Mesothelial cell of epicardium (in vitro differentiated cells): ENCODE measurements at places on chromosomes 6 and 20. TPM values are rescaled to one million over a fixed set of nuclear protein-coding genes. Genes with fewer than 3 reads are reported as not detected.

DNA sequence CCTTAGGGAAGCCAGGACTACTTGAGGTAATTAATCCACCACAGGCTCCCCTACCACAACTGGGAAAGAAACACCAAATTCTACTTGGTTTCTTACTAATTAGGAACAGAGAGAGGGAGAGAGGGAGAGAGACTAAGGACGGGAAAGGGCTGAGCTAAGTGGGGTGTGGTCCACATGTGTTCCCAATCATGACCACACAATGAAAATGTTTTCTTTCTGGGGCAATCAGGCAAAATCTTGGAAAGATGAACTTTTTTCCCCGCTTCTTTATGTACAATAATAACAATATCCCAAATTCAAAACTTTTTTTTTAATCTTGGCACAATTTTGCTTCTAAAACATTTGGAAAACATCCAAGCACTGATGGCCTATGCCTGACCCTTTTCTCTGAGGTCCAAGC is 734.4 kb downstream of the MAFB start:
- H3K4me3 ChIP-seq = no peak overlapping the region
- peaks cover 3% of the 10 kb centered on the region for H3K4me1 ChIP-seq

GRCh38 chr6:170206851-170207431 is 83.9 kb downstream of the DLL1 start:
- H3K27ac ChIP-seq = no peak overlapping the region
- H3K4me1 ChIP-seq = peaks cover 5% of the 10 kb centered on the region
- H3K27me3 ChIP-seq = peaks cover 5% of the 10 kb centered on the region
- no peak for DNase-seq
- H3K4me3 ChIP-seq = no peak overlapping the region
- no peaks in the 10 kb centered on the region for H3K36me3 ChIP-seq

DNA sequence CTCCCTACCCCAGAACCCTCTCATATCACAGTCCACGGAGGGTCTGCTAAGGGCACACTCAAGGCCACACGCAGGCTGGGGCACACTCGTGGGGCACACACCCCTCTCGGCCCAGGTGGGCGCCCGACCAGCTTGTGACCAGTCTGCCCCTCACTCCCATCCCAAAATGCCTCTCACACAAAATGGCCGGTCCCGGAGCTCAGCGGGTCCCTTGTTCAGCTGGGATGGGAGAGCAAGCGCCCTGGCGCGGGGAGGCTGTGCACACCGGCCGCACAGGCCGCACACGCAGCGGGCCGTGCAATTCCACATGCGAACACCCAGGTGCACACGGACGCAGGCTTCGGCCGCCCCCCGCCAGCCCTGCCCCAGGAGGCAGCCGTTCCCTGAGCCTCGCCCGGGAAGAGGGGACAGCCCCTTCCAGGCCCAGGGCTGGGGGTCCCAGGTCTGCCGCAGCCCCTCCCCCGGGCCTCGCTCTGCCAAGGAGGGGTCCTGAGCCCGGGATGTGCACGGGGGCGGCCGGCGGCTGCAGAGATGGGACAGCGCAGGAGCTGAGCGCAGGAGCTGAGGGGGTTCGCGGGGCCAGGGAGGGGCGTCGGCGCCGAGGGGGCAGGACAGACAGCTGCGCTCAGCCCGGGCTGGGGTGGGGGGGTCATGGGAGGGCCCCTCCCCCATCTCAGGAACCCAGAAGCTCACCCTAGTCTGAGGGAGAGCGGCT is 1.3 kb downstream of the KCNQ2 start:
- H3K27me3 ChIP-seq = peaks cover 81% of the 10 kb centered on the region
- no peak for DNase-seq
- H3K4me1 ChIP-seq = peaks cover 3% of the 10 kb centered on the region
- no peaks in the 10 kb centered on the region for H3K36me3 ChIP-seq
- peak overlapping the region; percentile 38 for H3K4me3 ChIP-seq

- H3K27ac ChIP-seq = peak overlapping the region; percentile 26
- no peak for DNase-seq
- H3K4me3 ChIP-seq = no peak overlapping the region
- peaks cover 29% of the 10 kb centered on the region for H3K4me1 ChIP-seq
Measured at GRCh38 chr6:144344646-144345045, 59.5 kb downstream of the UTRN start.

- H3K4me1 ChIP-seq = peaks cover 3% of the 10 kb centered on the region
- H3K4me3 ChIP-seq = no peak overlapping the region
- peaks cover 1% of the 10 kb centered on the region for H3K27me3 ChIP-seq
- no peak for DNase-seq
Measured at GRCh38 chr20:62515280-62515679, 39.5 kb upstream of the GATA5 start.

DNA sequence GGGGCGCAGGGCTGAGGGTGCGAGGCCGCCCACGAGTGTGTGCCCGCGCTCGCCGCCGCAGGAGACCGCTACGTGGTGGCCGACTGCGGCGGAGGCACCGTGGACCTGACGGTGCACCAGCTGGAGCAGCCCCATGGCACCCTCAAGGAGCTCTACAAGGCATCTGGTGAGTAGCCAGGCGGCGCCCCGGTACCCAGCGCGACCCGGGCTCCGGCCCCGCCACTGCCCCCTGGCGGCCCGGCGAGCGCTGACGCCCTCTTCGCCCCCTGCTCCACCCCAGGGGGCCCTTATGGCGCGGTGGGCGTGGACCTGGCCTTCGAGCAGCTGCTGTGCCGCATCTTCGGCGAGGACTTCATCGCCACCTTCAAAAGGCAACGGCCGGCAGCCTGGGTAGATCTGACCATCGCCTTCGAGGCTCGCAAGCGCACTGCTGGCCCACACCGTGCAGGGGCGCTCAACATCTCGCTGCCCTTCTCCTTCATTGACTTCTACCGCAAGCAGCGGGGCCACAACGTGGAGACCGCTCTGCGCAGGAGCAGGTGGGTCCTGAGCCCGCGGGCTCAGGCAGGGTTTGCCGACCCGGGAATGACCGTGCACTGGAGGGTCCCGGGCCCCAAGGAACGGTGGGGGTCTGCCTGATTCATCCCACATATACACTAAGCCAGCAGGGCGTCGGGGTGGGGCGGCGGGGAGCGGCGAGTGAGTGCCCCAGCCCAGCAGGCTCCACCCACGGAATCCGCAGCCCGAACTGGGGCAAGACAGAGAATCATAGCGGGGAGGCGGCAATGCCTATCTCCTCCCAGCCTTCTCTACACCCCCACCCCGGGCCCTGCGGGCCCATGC is 17.4 kb downstream of the HSPA12B start:
- no peak overlapping the region for H3K27ac ChIP-seq
- DNase-seq = peak; percentile 49
- H3K4me1 ChIP-seq = peaks cover 4% of the 10 kb centered on the region
- peaks cover 74% of the 10 kb centered on the region for H3K27me3 ChIP-seq

DNA sequence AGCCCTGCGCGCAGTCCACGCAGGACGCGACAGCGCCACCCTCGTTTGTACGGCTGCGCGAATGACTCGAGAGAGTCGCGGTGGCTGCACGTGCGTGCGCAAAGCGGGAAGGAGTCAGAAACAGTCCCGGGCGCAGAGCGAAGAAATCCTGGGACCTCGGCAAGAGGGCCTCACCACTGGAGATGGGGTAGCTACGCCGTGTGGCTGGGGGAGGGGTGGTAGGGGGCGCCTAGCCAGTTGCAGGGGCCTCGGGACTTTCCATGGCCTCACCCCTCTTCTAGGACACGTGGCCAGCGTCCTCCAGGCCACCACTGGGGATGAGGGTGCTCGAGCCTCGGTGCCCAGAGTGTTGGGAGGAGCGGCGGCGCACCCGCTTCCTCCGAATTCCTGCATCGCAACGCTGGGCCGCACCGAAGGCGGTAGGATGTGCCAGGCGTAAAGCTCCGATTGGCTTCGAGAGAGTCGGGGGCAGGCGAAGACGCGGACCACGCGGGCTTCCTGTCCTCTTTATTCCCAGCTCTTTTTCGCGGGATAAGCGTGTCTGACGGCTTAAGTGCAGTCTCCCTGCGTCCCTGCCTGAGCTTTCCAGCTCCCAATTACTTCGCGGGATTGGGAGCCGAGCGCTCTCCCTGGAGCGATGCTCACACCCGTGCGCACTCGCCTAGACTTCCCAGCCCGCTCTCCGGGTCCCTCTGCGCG is 38.7 kb downstream of the NCR2 start:
- peaks cover 90% of the 10 kb centered on the region for H3K27me3 ChIP-seq
- H3K27ac ChIP-seq = no peak overlapping the region
- H3K4me1 ChIP-seq = peaks cover 58% of the 10 kb centered on the region

- no peaks in the 10 kb centered on the region for H3K4me1 ChIP-seq
- H3K36me3 ChIP-seq = peaks cover 4% of the 10 kb centered on the region
- no peak overlapping the region for H3K27ac ChIP-seq
- no peak overlapping the region for H3K4me3 ChIP-seq
- H3K27me3 ChIP-seq = no peaks in the 10 kb centered on the region
Measured at GRCh38 chr20:33704197-33704924, 15.7 kb downstream of the PXMP4 start.

- H3K4me1 ChIP-seq = peaks cover 35% of the 10 kb centered on the region
- no peaks in the 10 kb centered on the region for H3K36me3 ChIP-seq
- no peaks in the 10 kb centered on the region for H3K27me3 ChIP-seq
- H3K27ac ChIP-seq = no peak overlapping the region
- H3K4me3 ChIP-seq = no peak overlapping the region
- no peak for DNase-seq
Measured at GRCh38 chr6:43766964-43767461, 3.0 kb upstream of the VEGFA start.

DNA sequence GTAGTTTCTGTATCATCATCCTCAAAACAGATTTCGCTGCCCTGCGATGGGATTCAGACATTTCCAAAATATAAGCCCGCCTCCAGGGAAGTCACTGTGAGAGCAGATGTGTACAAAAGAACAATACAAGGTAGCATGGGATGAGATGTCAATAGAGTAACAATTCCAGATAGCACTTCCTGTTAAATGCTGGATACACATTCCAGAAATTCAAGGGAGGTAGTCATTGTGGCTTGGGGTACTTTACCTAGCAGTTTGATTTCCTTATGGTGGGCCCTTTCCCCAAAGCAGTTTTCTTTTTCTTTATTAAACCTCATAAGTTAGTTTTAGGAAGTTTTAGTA is 2.5 kb downstream of the RNF217 start:
- no peak for DNase-seq
- peaks cover 4% of the 10 kb centered on the region for H3K36me3 ChIP-seq
- H3K27me3 ChIP-seq = no peaks in the 10 kb centered on the region
- peak overlapping the region; percentile 81 for H3K4me3 ChIP-seq
- H3K4me1 ChIP-seq = peaks cover 47% of the 10 kb centered on the region

DNA sequence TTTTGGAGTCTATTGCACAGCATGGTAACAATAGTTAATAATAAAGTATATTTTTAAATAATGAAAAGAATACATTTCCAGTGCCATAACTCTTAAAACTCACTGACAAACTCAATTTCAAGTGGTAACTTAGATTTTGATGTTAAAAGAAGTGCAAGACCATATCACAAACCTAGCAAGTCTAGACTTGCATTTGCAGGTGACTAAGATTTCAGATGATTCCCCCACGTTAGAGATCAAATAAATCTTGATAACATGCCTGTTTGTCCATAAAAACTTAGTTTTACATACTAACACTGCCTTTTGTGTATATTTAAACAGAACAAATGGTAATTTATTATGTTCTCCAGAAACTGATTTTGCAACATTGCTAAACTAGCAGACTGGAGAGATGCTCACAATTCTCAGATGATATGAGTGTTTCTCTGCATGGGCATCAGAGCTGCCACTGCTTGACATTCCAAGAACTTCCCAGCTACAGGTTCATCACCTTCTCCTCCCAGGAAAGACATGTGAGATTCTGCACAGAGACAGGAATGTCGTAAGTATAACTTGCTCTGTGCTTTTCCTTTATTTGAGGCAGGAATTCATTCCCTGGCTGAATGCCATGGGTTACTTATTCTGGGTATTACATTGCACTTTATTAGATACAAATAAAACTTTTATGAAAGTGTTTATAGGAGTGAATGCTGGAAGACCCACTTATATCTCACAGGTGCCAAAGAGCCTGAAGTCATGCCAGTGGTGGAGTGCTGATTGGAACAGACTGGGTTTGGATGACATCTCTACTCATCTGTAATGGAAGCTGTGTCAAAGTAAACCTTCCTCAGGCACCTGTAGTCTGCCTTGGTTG is 160.2 kb upstream of the FOXA2 start:
- H3K27ac ChIP-seq = no peak overlapping the region
- H3K27me3 ChIP-seq = peaks cover 20% of the 10 kb centered on the region
- no peaks in the 10 kb centered on the region for H3K36me3 ChIP-seq
- no peak overlapping the region for H3K4me3 ChIP-seq
- DNase-seq = no peak

GRCh38 chr6:44925100-44925739 is 402.9 kb upstream of the RUNX2 start:
- H3K4me3 ChIP-seq = no peak overlapping the region
- H3K27ac ChIP-seq = peak overlapping the region; percentile 55
- H3K4me1 ChIP-seq = peaks cover 24% of the 10 kb centered on the region
- H3K36me3 ChIP-seq = peaks cover 2% of the 10 kb centered on the region
- DNase-seq = no peak

DNA sequence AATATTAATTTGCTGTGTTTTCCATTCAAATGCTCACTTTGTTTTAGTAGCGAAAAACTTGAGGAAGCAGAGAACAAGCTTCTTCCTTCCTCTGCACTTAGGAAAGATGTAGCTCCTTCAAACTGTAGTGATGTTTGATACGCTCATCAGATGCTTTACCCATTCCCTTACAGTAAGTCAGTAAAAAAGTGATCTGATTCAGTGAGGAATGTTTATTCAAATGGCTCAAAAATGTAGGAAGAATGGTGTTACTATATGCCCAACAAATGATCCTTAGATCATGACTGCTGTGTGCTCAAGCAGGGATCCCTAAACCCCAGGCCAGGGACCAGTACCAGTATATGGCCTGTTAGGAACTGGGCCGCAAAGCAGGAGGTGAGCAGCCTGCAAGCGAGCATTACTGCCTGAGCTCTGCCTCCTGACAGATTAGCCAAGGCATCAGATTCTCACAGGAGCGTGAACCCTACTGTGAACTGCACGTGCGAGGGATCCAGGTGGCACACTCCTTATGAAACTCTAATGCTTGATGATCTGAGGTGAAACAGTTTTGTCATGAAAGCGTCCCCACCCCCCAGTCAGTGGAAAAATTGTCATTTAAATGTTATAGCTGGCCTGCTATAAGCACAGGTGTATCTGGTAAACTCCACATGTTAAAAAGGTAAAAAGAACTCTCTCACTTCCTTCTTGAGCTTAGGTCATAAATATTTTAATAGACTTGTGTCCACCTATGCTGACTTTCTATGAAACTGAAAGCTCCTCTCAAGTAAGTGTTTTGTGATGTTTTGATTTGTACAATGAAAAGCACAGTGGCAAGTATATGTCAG is 187.2 kb downstream of the FOXC1 start:
- peaks cover 52% of the 10 kb centered on the region for H3K4me1 ChIP-seq
- no peaks in the 10 kb centered on the region for H3K36me3 ChIP-seq
- H3K4me3 ChIP-seq = no peak overlapping the region
- no peak for DNase-seq

- no peak overlapping the region for H3K4me3 ChIP-seq
- H3K4me1 ChIP-seq = no peaks in the 10 kb centered on the region
- peaks cover 76% of the 10 kb centered on the region for H3K27me3 ChIP-seq
- H3K27ac ChIP-seq = no peak overlapping the region
- DNase-seq = no peak
Measured at GRCh38 chr20:22544462-22544861, 39.9 kb downstream of the FOXA2 start.

- no peak for DNase-seq
- no peak overlapping the region for H3K4me3 ChIP-seq
- H3K4me1 ChIP-seq = peaks cover 38% of the 10 kb centered on the region
- no peak overlapping the region for H3K27ac ChIP-seq
- no peaks in the 10 kb centered on the region for H3K27me3 ChIP-seq
Measured at GRCh38 chr20:58905236-58905635, 52.7 kb downstream of the GNAS start.

Gene BPIFA2
- total RNA-seq = not detected in 3 replicates

Gene THEMIS
- not detected in 3 replicates for total RNA-seq

Gene CYP39A1
- total RNA-seq = 6.1 to 6.9 TPM (median 6.3 TPM) in 3 replicates

Gene SLC35D3
- total RNA-seq = 0.09 to 0.13 TPM in 2 of 3 replicates, not detected in the other

Gene TNXB
- total RNA-seq = 10.8 to 13.9 TPM (median 13.6 TPM) in 3 replicates

Gene GPR63
- 17.5 to 18.5 TPM (median 17.9 TPM) in 3 replicates for total RNA-seq

Gene CRIP3
- 2.2 to 3.4 TPM (median 2.9 TPM) in 3 replicates for total RNA-seq
